CD4-positive, alpha-beta T cell treated with Interleukin-15 for 1 hour (primary cell): ENCODE measurements at places on chromosomes 1 and 21.

DNA sequence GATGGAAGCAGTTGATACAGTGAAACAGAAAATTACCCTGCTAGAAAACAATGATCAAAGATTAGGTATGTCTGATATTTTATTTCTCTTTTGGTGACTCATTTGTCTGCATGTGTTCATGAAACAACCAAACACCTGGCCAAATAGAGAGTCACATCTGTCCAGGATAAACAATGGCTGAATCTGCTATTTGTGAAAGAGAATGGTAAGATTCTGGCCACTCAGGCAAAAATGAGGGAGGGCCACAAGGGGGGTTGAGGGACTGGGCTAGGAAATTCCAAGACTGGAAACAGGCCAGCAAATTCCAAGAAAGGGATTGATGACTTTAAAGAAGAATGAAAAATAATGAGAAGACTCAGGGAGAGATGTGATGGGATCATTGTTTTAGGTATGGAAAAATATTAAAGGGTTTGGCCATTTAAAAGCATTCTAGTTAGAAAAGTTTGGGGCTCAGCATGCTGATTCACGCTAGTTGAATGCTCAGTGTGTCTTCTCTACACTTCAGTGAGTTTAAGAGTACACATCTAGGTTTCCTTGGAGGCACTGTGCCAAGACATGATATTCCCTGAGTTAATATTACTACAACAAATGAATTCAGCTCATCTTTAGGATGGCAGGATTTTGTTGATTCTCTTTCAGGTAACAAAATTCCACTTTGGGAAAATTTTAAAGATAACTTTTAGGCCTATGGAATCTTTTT, 44.9 kb downstream of the TRAF5 start:
- DNase-seq, result no peak

- no peak for DNase-seq
Observed at GRCh38 chr1:198175423-198176170, 18.8 kb downstream of the NEK7 start.

- no peak for DNase-seq
Observed at GRCh38 chr1:3817821-3818597, 21.7 kb upstream of the LRRC47 start.

GRCh38 chr1:94597701-94598100, 56.1 kb upstream of the F3 start:
- no peak for DNase-seq

DNA sequence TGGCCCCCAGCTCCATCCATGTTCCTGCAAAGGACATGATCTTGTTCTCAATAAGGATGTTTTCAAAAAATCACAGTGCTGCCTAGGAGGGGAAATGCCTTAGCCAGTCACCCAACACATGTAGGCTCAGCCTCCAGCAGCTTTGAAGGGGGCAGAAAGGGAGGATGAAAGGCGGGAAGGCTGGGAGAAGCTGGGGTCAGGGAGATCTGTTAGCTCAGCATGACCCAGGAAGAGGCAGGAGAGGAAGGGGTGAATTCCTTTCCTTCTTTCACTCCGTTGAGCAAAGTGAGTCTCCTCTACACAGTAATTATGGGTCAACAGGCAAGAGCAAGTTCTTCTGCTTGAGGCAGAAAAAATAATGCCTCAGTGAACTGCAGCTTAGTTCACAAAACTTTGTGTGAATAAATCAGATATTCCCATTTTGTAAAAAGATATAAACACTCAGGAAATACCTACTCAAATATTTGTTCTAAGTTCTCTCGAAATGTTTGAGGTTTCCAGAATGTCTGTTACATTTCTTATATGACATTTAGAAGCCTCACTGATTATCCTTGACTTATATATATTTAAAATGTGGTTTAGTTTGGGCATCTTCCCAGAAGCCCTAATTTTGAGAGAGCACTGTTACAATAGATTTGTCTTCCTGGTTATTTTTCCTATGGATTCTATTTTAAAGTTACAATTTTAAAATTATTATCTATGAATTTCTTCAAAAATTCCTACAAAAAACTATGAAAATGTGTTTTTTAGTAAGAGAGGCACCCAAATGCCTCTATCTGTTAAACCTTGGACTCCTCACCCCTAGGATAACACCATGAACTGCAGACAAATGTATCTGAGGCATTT, 116.8 kb downstream of the KCNJ6 start:
- DNase-seq, result no peak

- DNase-seq, result no peak
Observed at GRCh38 chr1:228312136-228312764, 94.4 kb downstream of the TRIM11 start.

DNA sequence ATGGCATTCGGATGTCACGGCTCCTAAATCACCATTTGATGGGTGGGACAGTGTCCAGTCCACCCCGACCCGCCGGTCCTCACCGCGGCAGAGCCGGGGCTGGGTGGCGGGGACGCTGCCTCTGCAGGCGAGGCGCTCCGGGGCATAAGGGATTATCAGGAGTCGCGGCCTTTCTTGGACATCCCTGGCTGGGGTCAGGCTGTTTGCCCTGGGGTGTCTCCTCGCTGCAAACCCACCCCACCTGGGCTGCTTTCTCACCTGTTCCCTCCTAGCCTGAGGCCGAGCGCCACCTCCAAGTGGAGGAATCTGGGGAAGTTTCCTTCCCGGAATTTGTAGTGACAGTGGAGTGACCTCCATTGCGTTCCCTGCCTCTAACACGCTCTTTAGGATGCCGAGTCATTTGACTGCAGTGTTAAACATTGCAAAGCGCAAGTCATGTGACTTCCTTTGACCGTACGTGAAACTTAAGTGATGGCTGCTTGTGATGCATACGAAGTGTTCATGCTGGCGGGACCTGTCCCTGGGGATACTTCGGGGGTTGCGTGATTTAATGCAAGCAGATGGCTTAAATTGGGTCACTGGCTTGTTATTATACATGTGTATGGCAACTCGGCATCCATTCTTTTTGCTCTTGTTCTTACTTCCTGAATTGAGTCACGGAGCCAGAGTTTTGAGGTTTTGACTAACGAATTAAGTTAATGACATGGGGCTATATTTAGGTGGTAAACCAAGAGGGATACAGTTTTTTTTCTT, 536 bp downstream of the LGALS8 start:
- peak; percentile 72 for DNase-seq

GRCh38 chr1:220135755-220136154, 41.8 kb downstream of the IARS2 start:
- DNase-seq, result no peak

- DNase-seq, result no peak
Observed at GRCh38 chr1:113565621-113566020, 175.3 kb downstream of the MAGI3 start.

DNA sequence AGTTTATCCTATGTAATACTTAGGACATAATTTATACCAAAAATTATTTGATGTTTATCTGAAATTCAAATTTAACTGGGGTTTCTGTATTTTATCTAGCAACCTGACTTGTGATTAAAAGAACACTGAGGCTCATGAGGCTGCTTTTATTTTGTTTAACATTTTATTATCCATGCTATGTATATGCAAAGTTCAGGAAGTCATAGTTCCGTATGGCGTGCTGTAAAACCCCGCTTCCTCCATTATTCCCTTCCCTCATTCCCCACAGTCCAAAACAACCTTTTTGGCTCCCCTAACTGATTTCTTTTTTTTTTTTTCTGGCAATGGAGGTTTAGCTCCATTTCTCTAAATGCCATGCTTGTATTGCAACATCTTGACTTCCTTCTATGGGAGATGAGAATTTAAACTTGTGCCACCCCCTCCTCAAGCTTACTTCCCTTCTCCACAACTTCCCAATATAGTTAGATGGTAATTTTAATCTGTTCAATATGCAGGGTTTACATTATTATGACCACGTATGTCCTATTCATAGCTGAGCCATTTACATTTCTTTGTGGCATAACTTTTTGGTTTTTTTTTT, 138.0 kb upstream of the DNAH14 start:
- DNase-seq, result no peak

- no peak for DNase-seq
Observed at GRCh38 chr21:26443291-26443690, 129.8 kb downstream of the CYYR1 start.

DNA sequence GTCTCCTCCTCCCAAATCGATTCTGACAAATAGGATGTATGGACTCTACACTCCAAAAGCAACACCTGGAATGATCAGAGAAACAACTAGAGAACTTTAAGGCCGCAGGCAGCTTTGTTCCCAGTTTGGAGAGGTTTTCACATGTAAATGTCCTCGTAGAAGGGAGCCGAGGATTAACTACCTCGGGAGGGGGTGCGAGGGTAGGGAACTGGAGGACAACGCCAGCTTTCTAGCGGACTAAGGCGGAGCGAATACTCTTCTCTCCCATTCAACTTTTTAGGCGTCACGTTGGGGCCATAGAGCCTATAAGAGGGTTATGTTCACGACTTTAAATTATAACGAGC, 1.2 kb downstream of the SCAF4 start:
- DNase-seq, result no peak

- DNase-seq, result no peak
Observed at GRCh38 chr1:154422521-154422920, 17.4 kb downstream of the IL6R start.

- no peak for DNase-seq
Observed at GRCh38 chr1:167471568-167471967, 46.8 kb downstream of the CD247 start.

GRCh38 chr1:25041916-25042315, 111.8 kb upstream of the RUNX3 start:
- DNase-seq, result no peak

DNA sequence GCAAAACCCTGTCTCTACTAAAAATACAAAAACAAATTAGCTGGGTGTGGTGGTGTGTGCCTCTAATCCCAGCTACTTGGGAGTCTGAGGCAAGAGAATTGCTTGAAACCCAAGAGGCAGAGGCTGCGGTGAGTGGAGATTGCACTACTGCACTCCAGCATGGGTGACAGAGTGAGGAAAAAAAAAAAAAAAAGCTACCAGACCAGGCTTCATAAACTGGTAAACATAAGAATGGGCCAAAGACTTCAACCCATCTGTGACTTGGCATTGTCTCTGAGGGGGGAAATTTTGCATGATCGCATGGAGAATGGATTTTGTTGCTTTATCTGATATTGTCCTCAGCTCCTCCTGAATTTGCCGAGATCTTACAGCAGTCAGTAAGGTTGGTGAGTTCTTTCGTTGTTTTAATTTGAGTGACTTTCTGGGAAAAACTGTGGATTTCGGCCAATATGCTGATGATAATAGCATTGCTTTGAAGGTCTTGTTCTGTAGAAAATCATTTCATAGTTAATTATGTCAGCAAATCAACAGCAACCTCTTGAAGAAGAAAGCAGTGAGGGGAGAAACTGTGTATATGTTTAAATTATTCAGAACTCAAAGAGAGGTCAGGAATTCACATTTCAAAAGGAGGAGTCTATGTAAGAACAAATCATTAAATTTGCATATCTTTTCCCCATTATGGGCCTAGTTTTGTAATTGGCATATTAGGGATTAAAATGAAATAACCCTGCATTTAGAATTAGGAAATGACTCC, 13.1 kb downstream of the FGGY start:
- DNase-seq, result no peak

DNA sequence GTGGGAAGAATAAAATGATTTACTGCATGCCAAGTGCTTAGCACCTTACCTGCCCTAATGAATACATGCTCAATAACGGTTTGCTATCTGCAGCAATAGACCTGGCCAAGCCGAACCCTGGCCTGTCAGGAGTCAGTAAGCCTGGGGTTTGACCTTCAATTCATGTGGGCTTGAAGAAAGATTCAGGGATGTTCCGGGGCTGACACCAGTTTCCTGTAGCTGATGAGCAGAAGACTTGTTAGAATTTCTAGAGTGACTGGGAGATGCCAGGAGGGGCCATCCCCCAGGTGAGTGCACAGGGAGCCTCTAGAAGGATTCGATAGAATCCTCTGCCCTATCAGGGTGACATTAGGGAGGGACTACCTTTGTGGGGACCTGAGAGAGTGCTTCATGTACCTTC, 210.9 kb downstream of the HIVEP3 start:
- no peak for DNase-seq

GRCh38 chr1:3382326-3383057, 72.0 kb upstream of the ARHGEF16 start:
- DNase-seq, result no peak

- no peak for DNase-seq
Observed at GRCh38 chr1:181391301-181391900, 91.9 kb upstream of the CACNA1E start.

GRCh38 chr1:9164532-9164900, 35.6 kb upstream of the GPR157 start:
- DNase-seq, result no peak

GRCh38 chr1:38076038-38076437, 29.4 kb upstream of the POU3F1 start:
- no peak for DNase-seq

GRCh38 chr21:28464095-28464494, 528.6 kb downstream of the LTN1 start:
- DNase-seq, result no peak

DNA sequence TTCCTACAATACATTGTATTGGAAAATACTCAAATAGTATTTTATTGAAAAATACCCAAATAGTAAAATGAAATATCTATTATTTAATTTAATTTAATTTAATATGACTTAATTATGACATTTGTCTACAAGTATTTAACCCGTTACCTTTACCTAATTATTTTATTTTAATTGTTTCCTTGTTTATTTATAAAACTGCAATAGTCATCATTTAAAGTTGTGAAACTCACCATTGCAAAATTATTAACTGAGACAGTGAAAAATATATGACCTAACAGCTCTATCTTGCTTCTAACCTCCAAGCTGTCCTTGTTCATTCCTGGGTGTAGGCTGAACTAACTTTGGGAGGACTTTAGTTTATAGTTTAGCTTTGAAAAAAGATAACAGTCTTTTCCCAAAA, 300.6 kb upstream of the POGK start:
- no peak for DNase-seq

- DNase-seq, result no peak
Observed at GRCh38 chr1:19452221-19452663, 33.1 kb downstream of the CAPZB start.

GRCh38 chr1:67958472-67958871, 92.0 kb downstream of the DIRAS3 start:
- DNase-seq, result no peak
